Dorsolateral prefrontal cortex (tissue), 122 donors: ENCODE measurements at places on chromosomes 7 and 10.

DNA sequence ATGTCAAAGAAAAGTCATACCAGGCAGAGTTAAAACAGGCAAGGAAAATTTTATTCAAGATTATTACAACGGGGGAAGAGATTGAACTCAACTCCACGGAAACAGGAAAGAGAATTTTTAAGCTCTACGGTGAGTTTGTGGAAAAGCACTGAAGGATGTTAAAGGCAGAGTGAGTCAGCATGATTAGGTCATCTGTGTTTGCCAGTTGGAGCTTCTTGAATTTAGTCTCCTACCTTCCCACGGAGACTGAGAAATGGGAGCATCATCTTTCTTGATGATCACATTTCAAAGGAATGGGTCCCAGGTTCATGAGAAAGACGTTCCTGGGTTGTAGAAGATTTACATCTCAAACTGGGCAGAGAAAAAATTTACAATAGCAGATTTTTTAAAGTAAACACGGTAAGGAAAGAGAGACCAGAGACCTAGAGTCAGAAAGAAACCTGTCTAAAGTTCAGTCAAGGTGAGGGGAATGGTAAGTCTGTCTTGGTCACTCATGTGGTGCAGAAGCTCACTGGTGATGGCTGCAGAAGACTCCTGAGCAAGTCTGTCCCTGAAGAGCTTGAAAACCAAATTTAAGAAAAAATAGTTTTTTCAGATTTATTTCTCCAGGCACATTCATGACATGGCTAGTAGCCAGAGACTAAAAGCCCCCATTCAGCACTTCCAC, 516.9 kb upstream of the LRRN3 start:
- DNase-seq, result no peak

GRCh38 chr7:123096976-123097375, 101.5 kb upstream of the TAS2R16 start:
- no peak for DNase-seq

- no peak for DNase-seq
Measured at GRCh38 chr7:146922782-146923181, 806.2 kb downstream of the CNTNAP2 start.

DNA sequence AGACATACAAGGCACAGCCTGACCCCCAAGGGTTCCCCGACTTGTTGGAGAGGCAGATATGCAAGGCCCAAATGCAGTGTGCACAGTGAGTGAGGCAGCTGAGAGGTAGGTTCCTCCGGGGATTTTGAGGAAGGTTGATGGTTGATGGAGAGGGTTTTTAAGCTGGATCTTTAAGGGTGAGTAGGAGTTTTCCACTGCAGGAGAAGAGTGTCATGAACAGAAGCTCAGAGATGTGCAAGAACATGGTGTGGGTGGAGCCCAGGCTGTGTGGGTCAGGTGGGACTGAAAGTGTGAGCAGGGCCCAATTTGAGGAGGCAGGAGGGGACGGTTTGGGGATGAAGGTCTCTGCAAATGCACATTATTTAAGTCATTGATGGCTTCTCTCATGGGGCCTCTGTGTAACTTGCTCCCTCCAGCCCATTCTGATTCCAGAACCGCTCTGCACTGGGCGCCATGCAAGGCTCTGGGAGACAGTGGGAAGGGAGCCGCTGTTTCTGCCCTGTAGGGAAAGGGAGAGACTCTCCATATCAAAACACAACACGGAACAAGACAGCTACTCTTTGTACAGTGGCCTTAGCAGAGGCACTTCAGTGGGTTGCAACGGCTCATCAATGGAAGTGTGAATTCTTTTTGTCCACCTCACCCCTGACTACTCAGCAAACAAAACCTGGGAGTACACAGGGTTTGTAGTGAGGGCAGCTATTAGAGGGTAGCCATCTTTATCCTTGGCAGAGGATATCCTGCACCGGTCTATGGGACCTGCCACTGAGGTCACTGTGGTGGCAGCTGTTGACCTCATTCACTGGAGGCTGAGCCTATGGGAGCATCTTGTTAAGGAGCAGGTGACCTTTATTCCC, 29.7 kb downstream of the RAMP3 start:
- no peak for DNase-seq

GRCh38 chr10:105243381-105243780, 602.3 kb downstream of the SORCS3 start:
- DNase-seq, result no peak

DNA sequence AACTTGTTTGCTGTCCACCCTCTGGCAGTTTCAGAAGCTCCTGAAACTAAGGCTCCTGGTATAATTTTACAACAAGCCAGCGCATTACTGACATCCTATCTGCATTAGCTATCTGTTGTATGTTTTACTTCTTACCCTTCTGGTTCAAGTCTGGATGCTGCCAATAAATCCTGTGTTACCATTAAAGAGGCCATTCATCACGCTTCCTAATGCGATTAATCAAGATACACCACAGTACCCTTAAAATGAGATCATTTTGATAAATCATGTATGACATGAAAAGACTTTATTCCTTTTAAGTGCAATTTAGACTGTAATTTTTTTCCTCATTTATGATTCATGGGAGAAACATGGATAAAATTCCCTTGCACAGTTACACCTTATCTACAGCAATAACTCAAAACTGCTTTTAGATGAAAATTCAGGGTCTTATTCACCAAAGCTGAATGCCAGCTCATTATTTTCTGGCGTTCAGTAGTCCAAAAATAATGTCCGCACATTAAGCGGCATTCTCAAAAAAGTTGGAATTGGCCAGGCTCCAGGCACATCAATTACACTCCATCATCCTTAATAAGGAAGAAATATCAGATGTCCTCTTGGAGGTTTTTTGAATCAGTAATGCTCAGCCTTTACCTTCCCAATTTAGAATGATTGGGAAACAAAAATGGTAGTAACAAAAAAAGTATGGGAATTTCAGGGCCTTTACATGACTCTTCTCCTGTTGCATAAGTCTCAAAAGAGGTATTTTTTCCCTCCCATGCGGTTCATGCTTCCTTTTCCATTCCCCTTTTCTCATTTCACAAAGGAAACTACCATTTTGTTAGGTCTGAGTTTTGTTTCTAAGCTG, 878.5 kb downstream of the LRMDA start:
- no peak for DNase-seq

- no peak for DNase-seq
Measured at GRCh38 chr10:129531969-129532660, 65.1 kb downstream of the MGMT start.

- no peak for DNase-seq
Measured at GRCh38 chr10:32556783-32557395, 110.9 kb downstream of the CCDC7 start.

DNA sequence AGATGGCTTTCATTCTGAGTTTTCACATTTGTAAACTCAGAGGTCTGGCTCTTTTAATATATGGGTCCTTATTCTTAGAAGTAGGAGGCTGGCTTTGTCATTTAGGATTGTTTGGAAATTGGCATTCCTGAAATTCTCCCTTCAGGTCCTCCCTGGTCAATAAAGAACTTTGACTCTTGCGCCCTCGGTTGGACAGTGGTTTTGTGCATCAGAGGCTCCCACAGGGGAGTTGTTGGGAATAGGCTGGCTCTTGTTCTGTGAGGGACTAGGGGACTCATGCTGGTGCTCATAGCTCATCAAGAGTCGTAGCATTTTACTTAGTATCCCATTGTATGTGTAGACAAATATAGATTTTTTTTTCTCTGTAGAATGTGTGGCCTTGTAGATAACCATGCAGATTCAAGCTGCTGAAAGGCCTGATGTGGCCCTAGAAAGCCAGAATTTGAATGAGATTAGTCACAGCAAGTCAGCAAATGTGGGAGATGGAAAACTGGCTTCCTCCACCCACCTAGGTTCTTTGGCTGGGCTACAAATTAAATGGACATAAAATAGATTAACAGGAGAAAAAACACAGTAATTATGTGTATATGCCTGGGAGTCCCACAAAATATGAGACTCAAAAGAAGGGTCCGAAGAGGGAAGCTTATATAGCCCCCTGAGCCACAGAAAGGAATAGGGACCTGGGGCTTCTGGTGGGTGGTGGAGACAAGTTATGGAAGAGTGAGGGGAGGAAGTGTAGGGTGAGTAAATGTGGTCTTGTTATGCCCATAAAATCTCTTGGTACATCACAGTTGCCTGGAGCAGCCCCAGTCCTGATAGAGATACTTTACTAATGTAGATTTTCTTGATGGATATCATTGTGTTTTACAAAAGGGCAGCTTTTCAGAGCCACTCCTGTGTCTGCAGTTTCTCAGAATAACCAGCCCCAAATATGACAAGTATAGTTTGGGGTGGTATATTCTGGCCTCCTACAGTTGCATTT, 94.6 kb upstream of the BTBD16 start:
- DNase-seq, result no peak

DNA sequence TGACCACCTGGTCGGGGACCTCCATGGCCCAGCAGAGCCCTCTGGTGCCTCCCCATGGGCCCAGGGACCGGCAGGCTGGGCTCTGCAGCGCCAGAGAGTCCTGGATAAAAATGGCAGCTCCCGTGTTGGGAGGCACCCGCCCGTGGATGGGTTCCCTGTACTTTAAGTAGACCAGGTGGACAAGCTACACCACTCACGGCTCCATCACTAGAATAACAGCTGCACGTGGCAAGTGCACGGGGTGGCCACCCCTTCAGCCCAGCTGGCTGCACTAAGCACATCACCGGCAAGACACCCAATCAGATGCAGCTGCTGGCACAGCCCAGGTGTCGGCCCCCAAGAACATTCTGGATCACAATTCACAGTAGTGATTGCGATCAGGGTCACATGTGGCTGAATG, 69.8 kb downstream of the DIP2C start:
- no peak for DNase-seq
